ENCODE measurements at places on chromosomes 6 and 20. TPM values are rescaled to one million over a fixed set of nuclear protein-coding genes. Genes with fewer than 3 reads are reported as not detected.

DNA sequence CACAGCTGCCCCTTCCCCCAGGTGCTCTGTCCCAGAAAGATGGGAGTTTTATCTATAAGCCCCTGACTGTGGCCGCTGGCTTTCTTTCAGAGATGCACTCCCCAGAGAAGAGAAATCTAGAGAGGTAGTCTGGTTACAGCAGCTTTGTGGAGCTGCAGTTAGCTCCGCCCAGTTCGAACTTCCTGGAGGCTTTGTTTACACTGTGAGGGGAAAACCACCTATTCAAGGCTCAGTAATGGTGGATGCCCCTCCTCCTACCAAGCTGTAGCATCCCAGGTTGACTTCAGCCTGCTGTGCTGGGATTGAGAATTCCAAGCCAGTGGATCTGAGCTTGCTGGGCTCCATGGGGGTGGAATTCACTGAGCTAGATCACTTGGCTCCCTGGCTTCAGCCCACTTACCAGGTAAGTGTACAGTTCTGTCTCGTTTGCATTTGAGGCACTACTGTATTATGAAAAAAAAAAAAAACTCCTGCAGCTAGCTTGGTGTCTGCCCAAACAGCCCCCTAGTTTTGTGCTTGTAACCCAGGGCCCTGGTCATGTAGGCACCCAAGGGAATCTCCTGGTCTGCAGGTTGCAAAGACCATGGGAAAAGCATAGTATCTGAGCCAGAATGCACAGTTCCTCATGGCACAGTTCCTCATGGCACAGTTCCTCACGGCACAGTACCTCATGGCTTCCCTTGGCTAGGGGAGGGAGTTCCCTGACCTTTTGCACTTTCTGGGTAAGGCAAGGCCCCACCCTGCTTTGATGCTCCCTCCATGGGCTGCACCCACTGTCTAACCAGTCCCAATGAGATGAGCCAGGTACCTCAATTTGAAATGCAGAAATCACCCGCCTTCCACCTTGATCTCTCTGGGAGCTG lies 275.0 kb downstream of the CENPW start:
- H3K27me3 ChIP-seq, result no peaks in the 10 kb centered on the region
- H3K4me3 ChIP-seq, result no peak overlapping the region
- no peak overlapping the region for H3K27ac ChIP-seq
- no peak for DNase-seq
- H3K36me3 ChIP-seq, result no peaks in the 10 kb centered on the region

DDX27 gene
- 32.1 TPM for total RNA-seq

GRCh38 chr6:35691027-35691824 lies 2.5 kb upstream of the FKBP5 start:
- H3K27ac ChIP-seq, result no peak overlapping the region
- no peaks in the 10 kb centered on the region for H3K27me3 ChIP-seq

DNA sequence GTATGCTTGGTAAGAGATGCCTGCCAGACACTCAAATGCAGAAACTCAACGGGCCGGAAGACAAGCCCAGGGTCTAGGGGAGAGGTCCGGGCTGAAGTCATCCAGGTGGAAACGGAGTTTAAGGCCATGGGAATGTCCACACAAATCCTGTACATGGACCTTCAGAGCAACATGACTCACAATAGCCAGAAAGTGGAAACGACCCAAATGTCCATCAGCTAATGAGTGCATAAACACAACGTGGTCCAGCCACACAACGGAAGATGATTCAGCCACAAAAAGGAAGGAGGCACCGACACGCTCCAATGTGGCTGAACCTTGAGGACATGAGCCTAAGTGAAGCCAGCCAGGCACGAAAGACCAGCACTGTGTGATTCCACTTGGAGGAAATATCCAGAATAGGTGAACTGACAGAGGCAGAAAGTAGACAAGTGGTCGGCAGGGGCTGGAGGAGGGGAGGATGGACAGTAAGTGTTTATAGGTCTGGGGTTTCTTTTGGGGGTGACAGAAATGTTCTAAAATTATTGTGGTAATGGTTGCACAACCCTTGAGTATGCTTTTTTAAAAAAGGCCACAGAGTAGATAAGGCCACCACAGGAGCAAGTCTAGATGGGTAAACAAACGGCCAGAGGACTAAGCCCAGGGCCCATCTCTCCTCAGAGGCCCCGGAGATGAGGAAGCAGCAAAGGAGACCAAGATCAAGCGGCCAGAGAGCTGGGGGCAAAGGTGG lies 105.6 kb downstream of the PREX1 start:
- H3K4me3 ChIP-seq, result no peak overlapping the region
- no peak overlapping the region for H3K27ac ChIP-seq
- H3K4me1 ChIP-seq, result peaks cover 5% of the 10 kb centered on the region
- no peaks in the 10 kb centered on the region for H3K27me3 ChIP-seq

MYH7B gene
- total RNA-seq, result 0.74 TPM

ZC2HC1B gene
- not detected for total RNA-seq

ENPP4 gene
- 9.6 TPM for total RNA-seq

- DNase-seq, result no peak
- H3K4me3 ChIP-seq, result no peak overlapping the region
- H3K27me3 ChIP-seq, result no peaks in the 10 kb centered on the region
- H3K27ac ChIP-seq, result no peak overlapping the region
- H3K36me3 ChIP-seq, result no peaks in the 10 kb centered on the region
- peaks cover 4% of the 10 kb centered on the region for H3K4me1 ChIP-seq
These were observed 37.5 kb downstream of the PTK7 start for GRCh38 chr6:43113431-43114260.

GRCh38 chr6:89268776-89269175 lies 46.3 kb downstream of the GABRR2 start:
- DNase-seq, result no peak
- H3K27ac ChIP-seq, result no peak overlapping the region
- no peak overlapping the region for H3K4me3 ChIP-seq

AGER gene
- 22.6 TPM for total RNA-seq

GRCh38 chr6:120774275-120774674 lies 560.0 kb downstream of the TBC1D32 start:
- no peak overlapping the region for H3K4me3 ChIP-seq
- peaks cover 12% of the 10 kb centered on the region for H3K4me1 ChIP-seq
- DNase-seq, result peak; percentile 62
- peak overlapping the region; percentile 28 for H3K27ac ChIP-seq

GRCh38 chr6:43243664-43244321 lies 512 bp downstream of the TTBK1 start:
- no peak overlapping the region for H3K4me3 ChIP-seq
- no peak for DNase-seq
- H3K36me3 ChIP-seq, result no peaks in the 10 kb centered on the region
- no peaks in the 10 kb centered on the region for H3K27me3 ChIP-seq
- no peak overlapping the region for H3K27ac ChIP-seq

DNA sequence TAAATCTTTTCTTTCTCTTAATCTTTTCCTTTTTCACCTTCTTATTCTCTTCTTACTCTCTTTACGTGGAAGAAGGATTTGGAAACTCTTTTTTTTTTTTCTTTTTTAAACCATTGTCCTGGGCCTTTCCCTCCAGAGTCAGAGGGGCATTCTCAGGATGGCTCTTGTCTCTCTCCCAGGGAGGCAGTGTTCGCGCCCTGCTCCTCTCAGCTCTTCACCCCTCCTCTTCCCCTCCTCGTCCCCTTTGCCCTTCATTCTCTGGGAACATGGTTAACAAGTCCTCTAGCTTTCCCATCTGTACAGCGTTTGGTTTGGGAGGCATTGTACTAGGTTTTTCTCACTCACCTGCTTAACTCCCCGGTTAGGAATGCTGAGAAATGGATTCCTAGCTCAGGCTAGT lies 52.0 kb upstream of the TFB1M start:
- H3K27ac ChIP-seq, result no peak overlapping the region
- no peaks in the 10 kb centered on the region for H3K27me3 ChIP-seq
- DNase-seq, result no peak
- H3K36me3 ChIP-seq, result no peaks in the 10 kb centered on the region
- H3K4me3 ChIP-seq, result no peak overlapping the region
- H3K4me1 ChIP-seq, result no peaks in the 10 kb centered on the region

GRCh38 chr6:36223706-36224105 lies 27.2 kb downstream of the BRPF3 start:
- H3K27me3 ChIP-seq, result no peaks in the 10 kb centered on the region
- DNase-seq, result no peak
- H3K36me3 ChIP-seq, result peaks cover 22% of the 10 kb centered on the region
- no peaks in the 10 kb centered on the region for H3K4me1 ChIP-seq
- H3K27ac ChIP-seq, result no peak overlapping the region

TMEM217 gene
- total RNA-seq, result 0.98 TPM

- H3K4me1 ChIP-seq, result peaks cover 4% of the 10 kb centered on the region
- no peaks in the 10 kb centered on the region for H3K36me3 ChIP-seq
- H3K4me3 ChIP-seq, result no peak overlapping the region
These were observed 2.4 kb downstream of the LTB start for GRCh38 chr6:31579546-31580437.

RIPOR3 gene
- 0.22 TPM for total RNA-seq

DNA sequence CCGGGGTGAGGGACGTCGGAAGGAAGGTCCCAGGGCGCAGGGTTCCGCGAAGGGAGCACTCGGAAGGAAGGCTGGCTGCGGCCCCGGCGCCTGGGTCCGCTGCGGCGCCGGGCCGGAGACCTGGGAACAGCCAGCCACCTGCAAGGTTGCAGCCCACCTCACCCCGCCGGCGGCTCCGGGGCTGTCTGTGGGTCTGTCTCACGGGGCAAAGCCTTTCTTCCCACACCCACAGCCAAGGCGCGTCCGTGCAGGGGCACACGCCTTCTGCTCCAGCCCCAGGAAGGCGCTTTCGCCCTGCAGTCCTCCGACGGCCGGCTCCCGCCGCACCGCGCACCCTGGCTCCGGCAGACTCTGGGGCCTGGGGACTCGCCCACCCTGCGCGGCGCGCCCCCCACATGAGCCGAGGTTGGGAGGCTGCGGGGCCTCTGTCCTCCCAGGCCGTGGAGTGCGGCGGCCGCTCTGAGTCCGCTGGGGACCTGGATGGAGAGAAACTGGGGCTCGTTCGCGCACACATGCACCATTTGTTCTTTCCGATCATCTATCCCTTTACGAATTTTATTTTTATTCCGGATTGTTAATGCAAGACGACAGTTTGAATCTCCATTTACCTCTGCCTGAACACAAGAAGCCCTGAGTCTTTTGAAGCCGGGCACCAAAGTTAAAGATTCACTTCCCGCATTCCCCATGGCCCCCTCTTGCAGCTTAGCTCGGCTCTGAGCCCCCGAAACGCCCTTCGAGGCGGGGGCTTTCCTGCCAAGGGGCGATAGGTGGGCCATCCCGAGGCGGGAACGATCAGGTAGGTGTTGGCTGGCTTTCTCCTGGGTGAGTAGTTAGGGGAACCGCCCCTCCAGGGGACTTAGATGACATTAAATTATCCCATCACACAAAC lies 4.5 kb upstream of the FOXC1 start:
- no peaks in the 10 kb centered on the region for H3K27me3 ChIP-seq
- no peaks in the 10 kb centered on the region for H3K36me3 ChIP-seq
- H3K27ac ChIP-seq, result no peak overlapping the region

RAD21L1 gene
- total RNA-seq, result 0.17 TPM

RBL1 gene
- 16.9 TPM for total RNA-seq

GRCh38 chr6:5220443-5220842 lies 40.3 kb downstream of the LYRM4 start:
- no peaks in the 10 kb centered on the region for H3K27me3 ChIP-seq
- H3K27ac ChIP-seq, result no peak overlapping the region
- H3K4me3 ChIP-seq, result no peak overlapping the region
- H3K4me1 ChIP-seq, result no peaks in the 10 kb centered on the region
- no peak for DNase-seq
- no peaks in the 10 kb centered on the region for H3K36me3 ChIP-seq

DNA sequence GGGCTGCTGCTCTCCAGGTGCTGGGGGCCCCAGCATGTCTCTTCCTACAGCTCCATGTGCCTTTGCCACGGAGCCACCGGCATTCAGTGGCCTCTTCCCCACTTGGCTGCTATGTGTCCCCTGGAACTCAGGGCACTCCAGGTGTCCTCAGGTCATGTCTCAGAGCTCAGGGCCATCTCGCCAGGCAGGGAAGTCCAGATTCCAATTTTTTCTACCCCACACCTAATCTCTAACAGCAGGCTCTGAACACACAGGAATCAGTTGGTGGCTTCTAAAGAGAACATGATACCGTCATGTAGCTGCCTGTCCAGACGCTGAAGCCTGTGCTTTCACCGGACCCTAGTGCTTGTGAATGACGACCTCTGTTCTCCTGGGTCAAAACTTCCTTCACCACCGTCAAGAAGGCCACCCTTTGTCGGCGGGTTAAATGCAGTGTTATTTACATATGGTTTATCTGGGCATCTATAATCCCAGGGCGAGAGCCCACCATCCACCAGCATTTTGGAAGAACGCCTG lies 4.2 kb upstream of the SLCO4A1 start:
- H3K36me3 ChIP-seq, result no peaks in the 10 kb centered on the region
- DNase-seq, result no peak
- no peak overlapping the region for H3K27ac ChIP-seq
- H3K4me3 ChIP-seq, result no peak overlapping the region

- DNase-seq, result no peak
- no peaks in the 10 kb centered on the region for H3K4me1 ChIP-seq
- H3K27ac ChIP-seq, result no peak overlapping the region
These were observed 5.7 kb upstream of the SLC22A7 start for GRCh38 chr6:43292341-43292740.

DNA sequence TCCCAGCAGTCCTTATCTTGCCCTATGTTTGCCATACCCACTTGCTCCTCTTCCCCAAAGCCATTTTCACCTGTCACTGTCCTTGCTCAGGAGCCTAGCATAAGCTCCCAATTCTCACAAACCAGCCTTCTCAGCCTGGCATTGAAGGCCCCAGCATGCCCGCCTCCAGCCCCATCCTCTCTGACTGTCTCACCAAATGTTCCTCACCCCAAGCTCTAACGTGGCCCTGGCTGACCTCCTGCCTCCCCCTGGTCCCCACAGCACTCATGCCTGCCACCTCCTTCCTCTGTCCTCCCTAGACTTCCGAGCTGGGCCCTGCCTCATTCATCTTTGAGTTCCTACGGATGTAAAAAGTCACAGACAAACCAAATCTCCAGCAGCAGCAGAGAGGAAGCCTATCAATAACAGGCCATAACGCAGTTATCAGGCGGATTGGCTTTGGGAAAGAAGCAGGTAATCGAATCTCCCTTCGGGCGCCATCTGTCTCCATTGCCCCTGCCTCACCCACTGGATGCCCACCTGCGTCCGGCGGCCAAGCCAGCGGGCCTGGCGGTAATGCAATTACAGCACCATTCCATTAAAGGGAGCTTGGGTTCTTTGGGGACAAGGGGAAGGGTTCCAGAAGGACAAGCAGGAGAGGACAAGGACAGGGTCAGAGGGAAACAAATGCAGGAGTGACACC lies 104.4 kb downstream of the MRPL14 start:
- H3K4me3 ChIP-seq, result no peak overlapping the region
- 0 out of 2 replicates have a peak, but pooled peaks cover 3% of the 10 kb centered on the region for H3K4me1 ChIP-seq
- no peaks in the 10 kb centered on the region for H3K36me3 ChIP-seq

- no peak overlapping the region for H3K4me3 ChIP-seq
- no peaks in the 10 kb centered on the region for H3K36me3 ChIP-seq
- no peak overlapping the region for H3K27ac ChIP-seq
- no peaks in the 10 kb centered on the region for H3K27me3 ChIP-seq
- H3K4me1 ChIP-seq, result no peaks in the 10 kb centered on the region
These were observed 28.2 kb downstream of the MRAP2 start for GRCh38 chr6:84061613-84062398.

- no peaks in the 10 kb centered on the region for H3K4me1 ChIP-seq
- H3K27ac ChIP-seq, result no peak overlapping the region
- no peaks in the 10 kb centered on the region for H3K36me3 ChIP-seq
- H3K4me3 ChIP-seq, result no peak overlapping the region
These were observed 20.7 kb downstream of the COL19A1 start for GRCh38 chr6:69887026-69887425.

NRSN2 gene
- total RNA-seq, result 1.9 TPM

PCNA gene
- total RNA-seq, result 273 TPM
